T-cell (primary cell): ENCODE measurements at places on chromosomes 2 and 18. TPM values are rescaled to one million over a fixed set of nuclear protein-coding genes. Genes with fewer than 3 reads are reported as not detected.

- H3K27me3 ChIP-seq = no peaks in the 10 kb centered on the region
- DNase-seq = no peak
- no peaks in the 10 kb centered on the region for H3K4me1 ChIP-seq
- H3K4me3 ChIP-seq = no peak overlapping the region
Measured at GRCh38 chr2:120132691-120133090, 90.5 kb downstream of the TMEM185B start.

- H3K36me3 ChIP-seq = no peaks in the 10 kb centered on the region
- no peaks in the 10 kb centered on the region for H3K27me3 ChIP-seq
- H3K4me1 ChIP-seq = no peaks in the 10 kb centered on the region
- no peak for DNase-seq
- H3K27ac ChIP-seq = no peak overlapping the region
Measured at GRCh38 chr2:65937379-65938160, 497.4 kb upstream of the MEIS1 start.

DNA sequence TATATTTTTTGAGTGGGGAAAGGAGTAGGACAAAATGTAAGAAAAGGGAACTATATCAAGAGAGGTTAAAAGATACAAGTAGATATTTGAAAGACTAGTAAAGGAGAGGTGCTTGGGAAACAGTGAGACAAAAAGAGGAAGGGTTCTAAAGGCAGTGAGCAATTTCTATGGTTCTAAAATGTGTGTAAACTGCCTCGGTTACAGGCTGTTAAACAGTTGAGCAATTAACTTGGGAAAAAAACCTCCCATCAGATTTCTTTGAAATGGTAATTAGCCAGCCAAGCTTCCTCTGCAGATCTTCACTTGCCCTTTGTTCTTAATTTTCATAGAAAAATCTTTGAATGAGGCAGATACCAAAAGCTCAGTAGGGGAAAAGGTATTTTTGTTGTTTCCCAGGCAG is 238.7 kb upstream of the KCNH7 start:
- H3K4me1 ChIP-seq = no peaks in the 10 kb centered on the region
- no peak overlapping the region for H3K4me3 ChIP-seq
- DNase-seq = no peak
- no peaks in the 10 kb centered on the region for H3K36me3 ChIP-seq
- no peak overlapping the region for H3K27ac ChIP-seq

- no peaks in the 10 kb centered on the region for H3K27me3 ChIP-seq
- DNase-seq = no peak
- H3K4me3 ChIP-seq = no peak overlapping the region
- no peak overlapping the region for H3K27ac ChIP-seq
- H3K36me3 ChIP-seq = no peaks in the 10 kb centered on the region
- peaks cover 2% of the 10 kb centered on the region for H3K4me1 ChIP-seq
Measured at GRCh38 chr2:128375454-128375853, 56.8 kb upstream of the HS6ST1 start.

DNA sequence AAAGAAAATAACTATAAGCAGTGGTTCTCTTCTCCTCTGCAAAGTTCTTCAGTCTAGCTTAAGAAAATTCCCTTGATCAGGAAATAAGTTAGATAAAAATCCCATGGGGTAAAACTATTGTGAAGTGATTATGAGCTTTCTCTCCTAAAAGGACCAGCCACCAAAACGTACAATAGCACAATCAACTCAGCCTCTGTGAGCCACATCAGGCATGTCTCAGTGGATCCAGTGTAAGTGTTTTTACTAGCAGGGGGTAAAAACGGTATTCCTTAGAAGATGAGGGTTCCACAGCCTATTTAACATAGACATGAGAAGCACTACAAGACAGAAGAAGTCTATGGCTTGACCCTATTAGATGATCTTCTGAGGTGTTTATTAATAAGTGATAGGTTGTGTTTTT is 503.2 kb downstream of the PIK3C3 start:
- no peaks in the 10 kb centered on the region for H3K4me1 ChIP-seq
- no peak overlapping the region for H3K4me3 ChIP-seq
- no peaks in the 10 kb centered on the region for H3K27me3 ChIP-seq
- H3K27ac ChIP-seq = no peak overlapping the region

COPS7B gene
- total RNA-seq = 39.8 TPM

DNA sequence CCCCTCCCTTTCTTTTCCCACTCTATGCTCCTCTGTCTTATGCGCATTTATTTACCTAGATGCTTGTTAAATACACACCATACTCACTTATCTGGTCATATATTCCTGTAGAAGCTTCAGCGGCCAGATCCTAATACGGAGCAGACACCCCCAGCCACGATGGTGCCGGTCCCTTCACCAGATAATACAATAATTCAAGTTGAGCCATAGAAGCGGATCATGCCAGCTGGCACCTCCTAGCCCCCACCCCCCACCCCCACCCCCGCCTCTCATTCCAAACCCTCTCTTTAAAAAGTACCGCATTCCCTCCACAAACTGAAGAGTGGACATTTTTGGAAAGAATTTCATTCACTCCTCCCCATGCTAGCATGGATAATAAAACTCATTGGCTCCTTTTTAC is 95.2 kb downstream of the BIN1 start:
- no peaks in the 10 kb centered on the region for H3K36me3 ChIP-seq
- H3K27ac ChIP-seq = no peak overlapping the region
- no peak overlapping the region for H3K4me3 ChIP-seq
- H3K27me3 ChIP-seq = peaks cover 36% of the 10 kb centered on the region
- DNase-seq = no peak

DNA sequence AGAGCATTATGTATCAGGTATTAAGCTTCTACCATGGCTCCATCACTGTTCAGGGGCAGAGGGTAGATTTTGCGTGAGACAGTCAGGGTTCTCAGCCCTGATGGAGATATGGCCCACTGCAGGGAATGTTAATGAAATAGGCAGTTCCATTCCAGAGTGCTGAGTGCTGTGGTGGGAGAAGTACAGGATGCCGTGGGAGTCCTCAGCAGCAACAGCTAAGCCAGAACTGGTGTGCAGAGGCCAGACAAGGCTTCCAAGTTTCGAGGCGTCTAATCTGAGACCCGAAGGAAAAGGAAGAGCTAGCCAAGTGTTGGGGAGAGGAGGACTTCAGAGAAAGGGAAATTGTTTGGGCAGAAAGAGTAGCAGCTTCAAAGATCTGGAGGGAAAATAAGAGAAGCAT is 30.2 kb upstream of the MAPRE2 start:
- H3K4me1 ChIP-seq = no peaks in the 10 kb centered on the region
- no peaks in the 10 kb centered on the region for H3K36me3 ChIP-seq
- H3K27ac ChIP-seq = no peak overlapping the region
- DNase-seq = no peak

PREPL gene
- 31.8 TPM for total RNA-seq

GRCh38 chr2:129891341-129892320 is 87.8 kb upstream of the RAB6C start:
- no peak overlapping the region for H3K27ac ChIP-seq
- H3K4me3 ChIP-seq = no peak overlapping the region
- H3K4me1 ChIP-seq = no peaks in the 10 kb centered on the region
- no peak for DNase-seq

GRCh38 chr2:63880625-63881024 is 38.9 kb downstream of the UGP2 start:
- H3K4me1 ChIP-seq = peaks cover 2% of the 10 kb centered on the region
- peaks cover 29% of the 10 kb centered on the region for H3K36me3 ChIP-seq
- H3K4me3 ChIP-seq = no peak overlapping the region
- DNase-seq = no peak

GRCh38 chr2:65317841-65318240 is 90.2 kb downstream of the ACTR2 start:
- DNase-seq = no peak
- H3K36me3 ChIP-seq = no peaks in the 10 kb centered on the region
- H3K4me1 ChIP-seq = peaks cover 4% of the 10 kb centered on the region
- H3K27ac ChIP-seq = no peak overlapping the region
- no peaks in the 10 kb centered on the region for H3K27me3 ChIP-seq

- no peak for DNase-seq
- H3K27ac ChIP-seq = no peak overlapping the region
- no peaks in the 10 kb centered on the region for H3K4me1 ChIP-seq
Measured at GRCh38 chr2:115939902-115940301, 1497.5 kb downstream of the DPP10 start.

CDK15 gene
- total RNA-seq = not detected

KIF1A gene
- total RNA-seq = 0.58 TPM
